Right atrium auricular region (tissue), 2 donors: ENCODE measurements at places on chromosomes 4 and X. TPM values are rescaled to one million over a fixed set of nuclear protein-coding genes. Genes with fewer than 3 reads are reported as not detected.

GRCh38 chr4:153909672-153910071 is 120.8 kb upstream of the SFRP2 start:
- DNase-seq, result no peak

DNA sequence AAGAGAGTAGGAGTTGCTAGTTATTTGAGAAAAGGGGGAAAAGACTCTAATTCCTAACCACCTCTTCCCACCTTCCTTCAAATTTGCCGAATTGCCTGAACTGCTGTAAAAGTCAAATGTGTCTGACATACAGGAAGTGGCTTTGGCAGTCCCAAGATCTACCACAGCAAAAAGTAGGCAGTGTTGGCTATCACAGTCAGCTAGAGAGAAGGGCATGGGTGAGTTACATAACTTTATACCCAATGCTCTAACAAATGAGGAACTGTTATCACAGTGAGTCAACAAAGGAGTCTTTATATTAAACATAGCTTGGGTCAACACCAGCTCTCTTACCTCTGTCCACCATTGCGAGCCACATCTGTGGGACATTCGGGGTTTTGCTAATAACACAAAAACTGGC is 2.4 kb upstream of the MBNL3 start:
- no peak for DNase-seq

- DNase-seq, result no peak
Observed at GRCh38 chrX:44747969-44748368, 95.9 kb upstream of the DUSP21 start.

Gene PHKA2
- 28.7 TPM for total RNA-seq
